ENCODE measurements at places on chromosomes 4 and X.

- no peak for DNase-seq
These were observed 218.9 kb downstream of the PABPC4L start for GRCh38 chr4:133982533-133983224.

GRCh38 chr4:25788703-25789238 is 74.0 kb downstream of the SEL1L3 start:
- DNase-seq, result no peak

DNA sequence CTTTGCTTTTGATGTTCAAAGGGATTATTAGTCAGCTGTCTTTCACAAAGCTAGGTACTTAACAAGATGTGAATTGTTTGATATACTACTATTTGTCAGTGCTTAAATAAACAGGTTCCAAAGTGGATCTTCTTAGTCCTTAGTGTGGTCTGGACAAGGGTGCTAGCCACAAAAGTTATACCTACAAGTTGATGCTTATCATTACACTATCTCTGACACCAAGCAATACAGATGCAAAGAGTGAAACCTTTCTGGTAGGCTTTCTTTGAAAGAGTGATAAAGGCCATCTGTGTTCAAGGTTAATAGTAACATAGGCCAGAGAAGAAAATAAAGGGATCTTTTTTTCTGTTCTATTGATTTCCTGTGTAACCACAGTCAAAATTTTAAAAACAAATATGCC is 12.2 kb upstream of the RBPJ start:
- no peak for DNase-seq

DNA sequence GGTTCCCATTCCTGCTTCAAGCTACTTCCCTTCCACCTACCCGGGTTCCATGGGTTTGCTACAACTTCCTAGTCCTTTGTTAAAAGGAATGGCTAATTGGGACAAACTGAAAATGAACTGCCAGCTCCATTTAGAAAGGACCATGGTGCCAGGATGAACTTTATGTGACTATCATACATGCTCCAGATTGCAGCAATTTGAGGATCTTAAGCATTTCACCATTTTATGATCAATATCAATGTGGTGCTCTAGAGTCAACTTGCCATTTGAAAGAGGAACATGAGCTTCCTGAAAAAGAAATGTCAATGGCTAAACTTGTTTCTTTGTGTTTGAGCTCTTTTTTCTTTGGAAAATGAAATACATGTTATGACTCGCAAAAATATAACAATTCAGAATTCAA is 92.7 kb upstream of the IL15 start:
- DNase-seq, result no peak
